ENCODE measurements at places on chromosomes 5 and 9.

- no peak for DNase-seq
Measured at GRCh38 chr5:107601076-107601475, 69.7 kb downstream of the EFNA5 start.

DNA sequence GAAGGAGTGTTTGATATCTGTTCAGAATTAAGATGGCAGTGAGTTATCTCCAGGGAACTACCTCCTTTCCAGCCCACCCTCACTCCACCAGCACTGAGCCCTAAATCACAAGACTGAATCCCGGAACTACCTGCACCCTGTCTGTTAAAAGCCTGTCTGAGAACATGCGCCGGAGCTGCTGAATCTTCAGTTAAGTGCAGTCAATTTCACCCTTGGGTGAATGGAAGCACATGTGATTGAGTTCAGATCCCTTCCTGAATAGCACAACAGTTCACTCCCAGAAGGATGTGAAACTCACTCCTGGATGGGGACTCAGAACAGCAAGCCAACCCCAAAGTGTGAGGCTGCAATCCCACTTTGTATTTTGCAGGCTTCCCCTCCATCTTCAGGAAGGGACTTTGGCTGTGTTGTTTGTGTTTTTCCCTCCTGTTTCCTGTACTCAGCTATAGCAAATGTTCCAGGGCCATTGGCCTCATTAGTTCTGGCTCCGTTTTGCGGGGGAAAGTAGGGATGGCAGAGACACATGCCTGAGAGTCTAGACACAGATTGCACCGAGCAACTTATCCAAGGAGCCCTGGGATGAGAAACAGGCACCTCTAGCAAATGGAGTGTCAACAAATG lies 43.4 kb downstream of the DPYSL3 start:
- DNase-seq, result no peak

- DNase-seq, result no peak
Measured at GRCh38 chr9:135018306-135018915, 69.1 kb upstream of the OLFM1 start.

DNA sequence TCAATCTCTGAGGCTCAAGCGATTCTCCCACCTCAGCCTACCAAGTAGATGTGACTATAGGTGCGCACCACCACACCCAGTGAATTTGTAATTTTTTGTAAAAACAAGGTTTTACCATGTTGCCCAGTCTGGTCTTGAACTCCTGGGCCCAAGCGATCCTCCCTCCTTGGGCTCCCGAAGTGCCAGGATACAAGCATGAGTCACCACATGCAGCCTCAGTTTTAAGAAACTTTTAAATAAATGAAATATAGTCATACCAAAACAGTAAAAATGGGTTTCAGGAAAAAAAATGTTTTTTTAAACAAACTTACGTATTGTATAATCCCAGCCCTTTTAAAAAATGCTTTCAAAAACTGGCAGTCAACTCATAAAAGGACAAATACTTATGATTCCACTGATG lies 26.6 kb downstream of the FXN start:
- no peak for DNase-seq

GRCh38 chr9:88536951-88537760 lies 2.2 kb downstream of the NXNL2 start:
- DNase-seq, result no peak

GRCh38 chr5:160539431-160539830 lies 117.8 kb downstream of the PTTG1 start:
- DNase-seq, result no peak

DNA sequence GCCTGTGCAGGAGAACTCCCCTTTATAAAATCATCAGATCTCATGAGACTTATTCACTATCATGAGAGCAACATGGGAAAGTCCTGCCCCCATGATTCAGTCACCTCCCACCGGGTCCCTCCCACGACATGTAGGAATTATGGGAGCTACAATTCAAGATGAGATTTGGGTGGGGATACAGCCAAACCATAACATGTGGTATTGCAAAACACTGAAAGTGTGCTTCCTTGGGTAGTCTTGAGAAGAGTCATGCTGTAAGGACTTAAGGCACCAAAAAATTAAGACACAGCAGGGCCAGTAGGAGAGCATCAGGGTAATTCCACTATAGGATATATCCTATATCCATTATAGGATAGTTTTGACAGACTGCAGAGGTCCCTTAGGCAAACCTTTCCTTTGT lies 29.4 kb upstream of the GDNF start:
- no peak for DNase-seq

DNA sequence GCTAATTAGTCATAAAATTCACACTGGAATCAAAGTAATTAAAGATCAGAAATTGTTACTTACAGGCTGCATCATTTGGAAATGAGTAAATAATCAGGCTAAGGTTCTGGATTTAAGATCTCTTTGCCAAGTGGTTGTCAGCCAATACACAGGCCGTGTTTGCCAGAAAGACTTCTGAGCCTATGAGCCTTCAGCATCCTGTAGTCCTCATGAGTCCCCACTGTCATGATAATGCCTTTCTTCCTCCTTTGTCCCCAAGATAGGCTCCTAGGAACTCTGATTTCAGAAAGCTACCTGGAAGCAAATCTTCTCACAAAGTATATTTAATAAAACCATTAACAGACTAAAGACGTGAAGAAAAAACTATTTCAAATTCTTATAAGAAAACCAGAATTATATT lies 810.5 kb downstream of the DNAH5 start:
- DNase-seq, result no peak

DNA sequence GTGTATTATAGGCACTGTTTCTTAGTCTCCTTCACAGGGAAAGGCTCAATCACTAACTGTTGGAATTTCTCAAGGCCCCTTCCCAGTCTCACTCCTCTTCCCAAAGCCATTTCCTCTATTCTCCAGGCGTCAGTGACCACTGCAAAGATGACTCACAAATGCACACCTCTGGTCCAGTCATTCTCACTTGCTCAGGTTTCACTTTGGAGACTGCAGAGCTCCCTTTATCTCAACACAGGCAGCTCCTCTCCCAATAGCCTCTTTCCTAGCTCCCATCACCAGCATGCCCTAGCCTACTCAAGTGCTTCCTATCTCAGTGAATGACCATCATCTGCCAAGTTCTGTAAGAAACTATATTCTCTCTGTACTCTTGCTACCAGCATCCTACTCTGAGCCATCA lies 323.6 kb downstream of the NTRK2 start:
- DNase-seq, result no peak

GRCh38 chr5:83741571-83741970 lies 20.9 kb upstream of the HAPLN1 start:
- no peak for DNase-seq

DNA sequence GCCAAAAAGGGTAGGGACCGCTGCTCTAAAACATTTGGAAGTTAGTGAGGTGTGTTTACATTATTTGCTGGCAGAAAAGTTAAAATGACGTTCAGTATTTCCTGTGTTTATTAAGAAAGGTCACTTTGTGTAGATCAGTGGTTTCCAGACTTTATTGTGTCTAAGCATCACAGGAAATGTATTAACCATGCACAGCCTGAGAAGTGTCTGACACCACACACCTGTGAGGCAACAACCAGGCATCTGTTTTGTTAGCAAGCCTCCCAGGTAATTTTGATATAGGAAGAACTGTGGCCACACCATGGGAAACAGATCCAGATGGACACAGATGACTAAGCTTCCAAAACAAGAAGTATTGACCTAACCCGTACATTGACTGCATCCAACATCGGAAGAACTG lies 12.0 kb downstream of the TTC1 start:
- no peak for DNase-seq

- no peak for DNase-seq
Measured at GRCh38 chr9:114011313-114011712, 66.8 kb downstream of the AMBP start.

- DNase-seq, result no peak
Measured at GRCh38 chr9:91486699-91487497, 63.3 kb upstream of the NFIL3 start.

DNA sequence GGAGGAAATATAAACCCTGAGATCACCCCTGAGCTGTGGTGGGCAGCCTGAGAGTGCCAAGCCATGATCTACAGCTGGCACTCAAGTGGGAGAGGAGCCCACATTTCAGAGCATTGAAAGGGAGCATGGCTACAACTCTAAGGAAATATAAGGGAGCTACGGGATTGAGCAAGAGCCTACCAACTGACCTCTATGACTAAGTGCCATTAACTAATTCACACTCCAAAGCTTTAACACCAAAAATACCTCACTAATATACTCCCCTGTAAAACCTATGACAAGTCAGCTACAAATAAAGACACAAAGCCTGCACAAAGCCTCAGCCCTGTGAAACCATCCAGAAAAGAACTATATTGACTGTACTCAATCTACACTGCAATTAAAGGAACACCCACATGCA lies 286.8 kb upstream of the RPS23 start:
- no peak for DNase-seq

DNA sequence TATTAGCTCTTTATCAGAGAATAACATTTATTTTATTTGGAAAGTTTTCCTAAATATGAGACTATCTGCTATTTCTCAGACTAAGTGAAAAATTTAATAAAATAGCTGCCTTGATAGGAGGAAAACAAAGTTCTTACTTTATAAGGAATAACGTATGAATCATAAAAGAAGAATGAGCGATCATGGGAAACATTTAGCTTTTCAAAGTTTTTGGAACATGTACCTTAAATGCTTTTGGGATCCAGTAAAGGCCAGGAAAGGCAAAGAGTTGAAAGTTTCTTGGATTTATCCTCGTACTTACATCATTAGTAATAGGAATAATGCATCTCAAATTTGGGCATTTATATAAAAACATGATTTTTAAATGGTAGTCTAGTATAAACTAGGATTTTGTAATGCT lies 19.4 kb downstream of the OGN start:
- no peak for DNase-seq

- no peak for DNase-seq
Measured at GRCh38 chr9:72839085-72839484, 113.8 kb downstream of the ALDH1A1 start.

DNA sequence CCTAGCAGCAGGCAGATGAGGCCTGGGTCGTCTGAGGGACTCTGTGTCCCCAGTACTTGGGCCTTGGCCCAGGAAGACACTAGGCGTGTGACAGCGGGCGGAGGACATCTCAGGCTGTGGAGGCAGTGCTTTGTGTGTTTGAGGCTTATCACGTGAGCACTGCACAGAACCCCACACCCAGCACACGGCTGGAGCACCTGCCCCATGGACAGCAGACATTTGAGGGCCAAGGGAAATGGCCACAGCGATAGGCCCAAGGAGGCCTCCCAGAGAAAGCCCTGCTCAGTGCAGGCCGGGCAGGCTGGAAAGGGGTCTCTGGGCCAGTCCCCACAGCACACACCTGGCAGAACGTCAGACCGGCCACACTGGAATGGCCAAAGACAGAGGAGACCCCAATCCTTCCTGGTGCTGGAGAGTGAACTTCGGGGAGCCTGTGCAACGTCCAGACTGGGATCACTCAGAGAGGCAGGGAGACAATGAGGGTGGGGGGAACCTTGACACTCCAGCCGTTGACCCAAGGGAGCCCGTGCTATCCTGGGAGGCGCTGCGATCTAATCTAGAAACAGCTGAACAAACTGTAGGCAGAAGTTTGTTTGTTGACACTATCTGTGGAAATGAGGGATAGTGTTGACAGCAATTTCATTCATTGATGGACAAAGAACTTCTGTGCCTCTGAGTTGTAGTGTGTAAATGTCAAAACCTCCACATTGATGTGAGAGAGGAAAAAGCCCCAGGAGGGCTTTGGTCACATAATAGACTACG lies 19.6 kb upstream of the FLT4 start:
- DNase-seq, result peak; percentile 74

All from NCI-H345 (cell line).